ENCODE measurements at places on chromosomes 4 and X.

GRCh38 chr4:157014621-157015591 lies 43.3 kb upstream of the PDGFC start:
- no peak for DNase-seq

GRCh38 chrX:121114691-121115090 lies 67.3 kb downstream of the GLUD2 start:
- no peak for DNase-seq

DNA sequence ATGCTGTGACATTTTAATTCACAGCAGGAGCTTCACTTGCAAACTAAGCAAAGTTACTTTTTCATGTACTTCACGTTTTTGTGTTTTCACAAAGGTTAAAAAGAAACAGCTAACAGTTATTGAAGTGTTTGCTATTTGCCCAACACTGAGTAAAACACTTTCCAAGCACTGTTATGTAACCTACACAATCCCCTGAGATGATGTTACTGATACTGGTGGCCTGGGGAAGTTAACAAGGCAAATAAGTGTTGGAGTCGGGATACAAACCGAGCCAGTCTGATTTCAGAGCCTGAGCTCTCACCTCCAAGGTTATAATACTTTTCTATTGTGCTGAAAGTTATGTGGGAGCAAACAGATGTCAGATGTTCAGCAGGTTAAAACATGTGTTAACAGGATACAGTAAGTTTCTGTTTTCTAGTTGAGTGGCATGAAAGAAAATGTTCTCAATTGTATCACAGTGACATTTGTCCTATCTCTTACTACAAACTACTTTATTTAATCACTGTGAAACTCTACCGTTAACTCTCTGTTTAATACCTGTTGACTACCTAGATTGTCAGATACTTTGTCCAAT lies 3.9 kb upstream of the CXCL13 start:
- DNase-seq: no peak

GRCh38 chr4:139266583-139267257 lies 13.3 kb downstream of the MGARP start:
- DNase-seq: no peak

DNA sequence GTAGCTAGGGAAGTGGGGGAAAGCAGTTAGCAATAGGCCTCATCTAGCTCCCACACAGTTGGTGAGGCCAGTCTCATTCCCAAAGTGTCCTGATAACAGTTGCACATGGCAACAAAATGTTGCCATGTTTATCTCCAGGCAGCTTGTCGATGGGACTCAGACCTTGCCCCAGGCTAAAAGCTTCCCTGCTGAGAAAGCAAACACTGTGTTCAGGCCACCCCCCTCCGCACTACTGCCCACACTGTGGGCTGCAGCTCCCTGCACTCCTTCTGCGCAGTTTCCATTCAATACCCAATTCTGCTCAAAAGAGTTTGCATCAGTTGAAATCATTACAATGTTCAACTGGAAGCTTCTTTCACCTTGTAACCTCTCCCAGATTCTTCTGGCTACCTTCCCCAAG lies 287.8 kb upstream of the GK2 start:
- DNase-seq: no peak

GRCh38 chr4:168309781-168310180 lies 8.8 kb downstream of the DDX60 start:
- no peak for DNase-seq

- DNase-seq: no peak
Measured at GRCh38 chrX:72080150-72080549, 51.6 kb downstream of the RTL5 start.

- DNase-seq: no peak
Measured at GRCh38 chr4:31949045-31949444, 1228.9 kb downstream of the PCDH7 start.

- no peak for DNase-seq
Measured at GRCh38 chr4:54276641-54277430, 47.7 kb downstream of the PDGFRA start.

Measured in cortex of kidney (tissue), 1 donor.